ENCODE measurements at places on chromosomes 3 and 15.

GRCh38 chr3:127888564-127889107 lies 26.4 kb upstream of the KBTBD12 start:
- DNase-seq: no peak

GRCh38 chr3:119637679-119638477 lies 22.5 kb downstream of the POPDC2 start:
- no peak for DNase-seq

GRCh38 chr3:155242342-155242741 lies 51.1 kb downstream of the STRIT1 start:
- no peak for DNase-seq

DNA sequence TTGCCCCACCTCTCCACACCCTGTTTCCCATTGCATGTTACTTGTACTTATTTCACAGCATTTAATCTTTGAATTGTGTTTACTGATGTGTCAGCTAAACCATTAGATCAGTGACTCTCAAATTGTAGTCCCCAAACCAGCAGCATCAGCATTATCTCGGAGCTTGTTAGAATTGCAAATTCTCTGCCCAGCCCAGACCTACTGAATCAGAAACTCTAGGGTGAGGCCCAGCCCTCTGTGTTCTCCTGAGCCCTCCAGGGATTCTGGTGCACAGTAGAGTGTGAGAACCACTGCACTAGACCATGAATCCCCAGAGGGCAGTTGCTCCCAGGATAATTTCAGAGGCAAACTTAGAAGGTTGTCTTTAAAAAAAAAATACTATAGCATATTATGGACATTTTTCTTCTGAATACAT lies 13.0 kb downstream of the PLD1 start:
- no peak for DNase-seq

DNA sequence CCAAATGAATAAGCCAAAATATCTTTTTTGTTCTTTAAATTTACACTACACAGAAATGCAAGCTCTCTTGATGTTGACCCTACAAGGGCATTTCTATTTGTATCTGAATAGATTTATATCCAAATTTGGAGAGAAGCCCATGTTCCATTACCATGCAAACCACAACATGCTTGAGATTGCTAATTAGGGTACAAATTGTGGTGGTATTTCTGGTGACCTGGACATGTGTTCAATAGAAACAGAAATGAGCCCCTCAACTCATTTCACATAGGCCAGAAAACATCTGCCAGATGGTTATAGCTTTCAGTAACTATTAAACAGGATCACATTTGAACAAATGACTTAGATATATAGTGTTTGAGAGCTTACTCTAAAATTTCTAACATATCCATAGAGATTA lies 23.5 kb upstream of the PLSCR5 start:
- no peak for DNase-seq

DNA sequence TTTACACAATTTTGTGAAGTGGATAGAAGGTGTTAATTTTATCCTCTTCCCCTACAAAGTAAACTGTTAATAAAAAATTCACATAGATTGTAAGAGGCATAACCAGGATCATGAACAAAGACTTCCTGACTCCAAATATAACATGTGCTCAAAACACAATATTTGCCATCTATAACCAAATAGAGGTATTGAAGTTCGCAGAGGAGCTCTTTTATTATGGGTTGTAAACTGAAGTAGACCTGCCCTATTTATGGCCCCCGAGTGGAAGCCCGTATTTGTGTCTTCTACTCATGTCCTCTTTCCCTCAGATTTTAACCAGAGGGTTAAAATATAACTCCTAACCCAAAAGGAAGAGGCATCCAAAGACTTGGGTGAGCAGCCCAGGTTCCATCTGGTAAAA lies 285.6 kb upstream of the COL8A1 start:
- no peak for DNase-seq

DNA sequence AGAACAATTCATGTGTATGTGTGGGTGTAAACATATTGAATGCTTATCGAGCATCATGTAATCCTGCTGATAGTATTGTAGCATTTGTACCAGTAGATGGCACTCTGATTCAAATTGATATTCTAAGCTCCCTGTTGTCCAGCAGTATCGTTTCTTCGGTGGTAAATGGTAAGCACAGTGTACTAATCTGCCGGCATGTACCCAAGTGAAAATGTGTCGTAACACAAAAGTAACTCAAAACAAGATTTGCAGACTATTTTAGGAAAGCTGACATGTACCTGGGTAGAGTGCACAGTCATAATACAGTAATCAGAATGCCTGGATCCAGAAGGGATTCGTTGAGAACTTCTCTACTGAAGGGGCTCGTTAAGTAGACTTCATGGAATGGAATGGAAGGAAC lies 31.7 kb upstream of the MNS1 start:
- no peak for DNase-seq

DNA sequence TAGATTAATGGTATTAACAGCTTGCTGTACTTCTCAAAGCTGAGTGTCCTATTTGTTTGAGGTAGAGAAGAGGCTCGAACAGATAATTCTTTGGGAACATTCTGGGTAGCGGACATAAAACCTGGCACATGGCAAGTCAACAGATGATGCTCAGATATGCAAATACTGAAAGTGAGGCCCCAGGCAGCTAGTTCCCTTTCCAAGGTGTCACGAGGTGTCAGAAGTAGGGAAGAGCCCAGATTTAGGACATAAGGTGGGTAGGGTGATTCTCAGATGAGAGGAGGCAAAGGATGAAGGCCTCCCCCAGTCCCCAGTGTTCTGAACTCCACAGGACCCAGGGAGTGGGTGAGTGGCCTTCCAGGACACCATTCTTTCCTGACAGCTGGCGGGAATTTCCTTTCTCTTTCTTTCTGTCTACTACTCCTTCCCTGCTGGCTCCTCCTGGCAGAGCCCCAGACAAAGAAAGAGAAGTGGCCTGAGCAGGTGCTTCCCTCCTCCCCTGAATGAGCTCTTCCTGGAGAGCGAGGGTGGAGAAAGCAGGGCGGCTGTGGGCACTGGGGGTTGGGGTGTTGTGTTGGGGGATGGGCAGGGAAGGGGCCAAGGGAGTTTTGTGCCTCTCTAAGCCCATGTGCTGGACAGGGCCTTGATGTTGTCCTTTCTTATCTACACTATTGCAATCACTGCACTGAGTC lies 87.5 kb downstream of the CORO2B start:
- DNase-seq: no peak

DNA sequence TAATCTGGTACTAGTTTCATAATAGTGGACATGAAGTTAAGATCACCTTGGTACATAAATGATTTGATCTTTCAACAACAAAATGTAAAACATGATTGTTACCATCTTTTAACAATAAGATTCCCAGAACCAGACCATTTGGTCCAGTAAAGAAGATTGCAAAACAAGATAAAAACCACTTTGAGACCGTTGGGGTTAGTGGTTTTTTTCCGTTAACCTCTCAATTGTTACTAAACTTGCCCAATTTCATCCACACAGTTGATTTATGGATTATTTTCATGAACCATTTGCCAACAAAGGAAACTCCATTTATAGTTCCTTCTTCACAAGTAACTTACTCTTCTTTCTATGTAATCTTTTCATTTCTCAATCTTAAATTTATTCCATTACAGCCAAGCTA lies 53.8 kb downstream of the ATP8B4 start:
- no peak for DNase-seq

GRCh38 chr3:136078421-136079364 lies 113.2 kb downstream of the PPP2R3A start:
- DNase-seq: no peak

GRCh38 chr3:139944256-139944910 lies 9.4 kb downstream of the CLSTN2 start:
- no peak for DNase-seq

DNA sequence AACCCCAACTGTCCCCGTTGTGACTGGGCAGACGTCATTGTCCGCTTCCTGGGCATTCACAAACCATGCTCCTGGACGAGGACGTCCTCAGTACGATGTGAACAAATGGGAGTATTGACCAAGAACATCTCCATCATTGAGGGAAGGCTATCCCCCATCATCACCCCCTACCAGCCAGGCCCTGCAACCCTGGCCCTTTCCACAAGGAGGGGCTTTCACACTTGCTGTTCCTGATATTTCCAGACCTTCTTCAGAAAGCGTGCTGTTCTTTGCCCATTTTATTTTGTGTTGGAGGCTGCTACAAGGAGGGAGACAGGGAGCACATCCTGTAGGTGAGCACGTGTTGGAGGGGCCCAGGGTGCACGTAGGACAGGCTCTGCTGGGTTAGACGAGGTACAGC lies 277.0 kb upstream of the LRRC3B start:
- no peak for DNase-seq

DNA sequence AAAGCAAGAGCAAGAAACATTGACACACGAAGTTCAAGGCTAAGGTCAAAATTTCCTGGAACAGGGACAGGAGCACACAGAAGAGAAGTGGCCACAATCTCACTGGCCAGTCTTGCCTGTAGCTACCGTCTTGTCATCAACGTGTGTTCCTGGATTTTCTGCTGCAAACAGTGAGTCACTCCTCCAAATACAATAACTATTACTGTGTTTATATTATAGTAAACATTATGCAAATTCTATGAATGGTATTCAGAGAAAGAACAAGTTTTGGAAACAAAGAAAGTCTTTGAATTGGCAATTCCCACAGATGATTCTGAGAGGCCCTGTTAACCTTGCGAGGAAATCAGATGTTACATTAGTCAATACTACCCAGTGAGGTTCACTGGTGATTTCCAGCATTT lies 220.5 kb downstream of the FAM43A start:
- DNase-seq: no peak

GRCh38 chr15:49528289-49528688 lies 92.3 kb downstream of the FAM227B start:
- DNase-seq: no peak

Data from CD4-positive, alpha-beta T cell treated with Interleukin-6 for 4 hours (primary cell).